ENCODE measurements at places on chromosomes 3 and 15.

DNA sequence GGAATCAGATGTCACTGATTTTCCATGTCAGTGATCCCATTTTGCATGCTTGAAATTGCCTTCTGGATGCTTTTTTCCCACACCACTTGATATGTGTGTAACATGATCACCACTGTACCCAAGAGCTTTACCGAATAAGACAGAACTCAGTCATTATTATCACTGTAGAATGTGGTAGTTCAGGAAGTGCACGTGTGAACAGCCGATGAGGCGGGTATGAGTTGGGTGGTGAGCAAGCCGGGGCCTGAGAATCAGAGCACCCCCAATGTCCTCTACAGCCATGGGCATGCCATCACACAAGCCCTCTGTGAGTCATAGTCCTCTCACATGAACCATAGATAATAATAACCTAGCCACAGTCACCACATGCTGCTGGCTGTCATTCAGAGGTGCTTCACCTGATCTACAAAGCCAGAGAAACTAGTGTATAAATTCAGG is 470.8 kb downstream of the SOX2 start:
- no peak for DNase-seq

DNA sequence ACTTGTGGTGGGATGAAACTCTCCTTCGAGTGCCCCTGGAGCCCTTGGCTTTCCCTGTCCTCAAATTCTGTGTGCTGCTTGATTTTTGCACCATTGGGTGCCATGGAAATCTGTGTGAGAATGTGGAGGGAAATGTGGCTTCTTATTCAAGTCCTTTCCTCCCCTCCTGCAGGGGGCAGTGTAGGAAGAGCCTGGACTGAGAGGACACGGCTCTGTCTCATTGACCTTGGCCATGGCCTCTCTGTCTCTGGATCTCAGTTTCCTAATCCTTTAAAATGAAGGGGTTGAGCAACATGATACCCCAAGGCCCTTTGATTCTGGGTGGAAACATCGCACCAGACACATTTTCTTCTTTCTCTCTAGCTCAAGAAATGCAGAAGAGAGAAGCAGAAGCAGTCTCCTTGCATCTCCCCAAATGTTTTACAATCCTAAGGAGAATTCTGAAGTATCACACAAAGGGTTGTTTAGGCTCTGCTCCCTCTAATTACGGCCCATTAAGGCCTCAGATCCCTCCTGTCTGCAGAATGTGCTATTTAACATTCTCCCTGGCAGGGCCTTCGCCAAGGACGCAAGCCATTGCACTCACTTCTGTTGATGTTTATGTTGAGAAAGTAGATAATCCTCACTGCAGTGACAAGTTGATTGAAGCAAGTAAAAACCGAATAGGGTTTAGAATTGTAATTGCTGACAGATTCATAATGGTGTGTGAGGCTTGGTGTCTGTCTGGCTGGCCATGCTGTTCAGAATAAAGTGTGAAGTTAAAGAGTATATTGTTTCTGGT is 169.1 kb downstream of the TPRG1 start:
- no peak for DNase-seq

DNA sequence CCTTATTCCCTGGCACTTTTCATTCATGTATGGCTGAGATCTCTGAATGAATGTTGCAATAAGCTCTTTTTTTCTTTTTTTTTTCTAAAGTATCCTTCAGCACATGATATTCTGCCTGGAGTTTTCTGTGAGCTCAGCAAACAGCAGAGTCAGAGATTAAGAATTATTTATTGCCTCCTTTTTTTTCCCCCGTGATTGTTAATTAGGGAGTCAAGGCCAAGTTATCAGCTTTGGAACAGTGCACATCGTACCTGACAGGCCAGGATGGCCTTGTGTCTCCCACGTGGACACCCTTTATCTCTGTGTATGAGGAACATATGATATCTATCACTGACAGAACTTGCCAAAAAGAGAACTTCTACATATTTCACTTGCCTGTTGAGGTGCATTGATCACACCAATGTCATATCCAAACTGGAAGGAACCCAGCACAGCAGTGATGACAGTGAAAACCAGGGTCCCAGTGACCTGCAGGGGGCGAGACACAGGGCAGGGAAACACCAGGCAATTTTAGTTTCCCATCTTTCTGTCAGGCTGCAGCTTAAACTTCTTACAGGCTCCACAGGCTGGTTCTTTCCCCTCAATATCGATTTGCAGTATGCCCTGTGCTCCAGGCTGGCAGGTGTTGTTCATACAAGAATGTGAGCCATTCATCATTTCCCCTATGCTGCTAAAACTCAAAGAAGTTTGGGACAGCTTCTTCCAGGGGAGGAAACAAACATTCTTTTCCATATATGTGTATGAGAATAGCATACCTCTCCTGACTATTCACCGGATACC is 8.2 kb downstream of the SLC2A2 start:
- no peak for DNase-seq

DNA sequence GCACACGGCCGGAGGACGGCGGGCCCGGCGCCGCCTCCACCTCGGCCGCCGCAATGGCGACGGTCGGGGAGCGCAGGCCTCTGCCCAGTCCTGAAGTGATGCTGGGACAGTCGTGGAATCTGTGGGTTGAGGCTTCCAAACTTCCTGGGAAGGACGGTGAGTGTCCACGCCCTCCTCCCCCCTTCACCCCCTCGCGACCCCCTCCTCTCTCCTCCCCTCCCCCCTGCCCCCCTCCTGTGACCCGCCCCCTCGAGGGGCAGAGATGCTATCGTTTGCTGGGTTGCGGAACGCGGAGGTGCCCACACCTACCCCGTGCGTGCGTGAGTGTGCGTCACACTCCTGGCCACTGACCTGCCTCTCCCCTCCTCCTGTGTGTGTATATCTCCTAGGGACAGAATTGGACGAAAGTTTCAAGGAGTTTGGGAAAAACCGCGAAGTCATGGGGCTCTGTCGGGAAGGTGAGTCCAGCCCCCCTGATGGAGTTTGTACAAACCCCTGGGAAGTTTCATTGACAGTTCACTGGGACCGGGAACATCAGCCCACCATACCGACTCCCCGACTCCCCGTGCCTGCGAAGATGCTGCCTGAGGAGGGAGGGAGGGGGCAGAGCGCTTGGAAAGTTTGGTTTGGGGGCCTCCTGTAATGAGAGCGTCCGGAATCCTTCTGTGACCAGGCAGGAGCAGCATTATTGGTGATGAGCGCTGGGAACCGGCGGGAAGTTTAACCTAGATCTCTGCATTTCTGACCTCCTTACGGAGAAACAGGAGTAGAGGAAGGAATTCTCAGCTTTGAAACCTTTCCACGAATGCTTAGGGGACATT is 795 bp upstream of the SCAANT1 start:
- DNase-seq = peak; percentile 68

DNA sequence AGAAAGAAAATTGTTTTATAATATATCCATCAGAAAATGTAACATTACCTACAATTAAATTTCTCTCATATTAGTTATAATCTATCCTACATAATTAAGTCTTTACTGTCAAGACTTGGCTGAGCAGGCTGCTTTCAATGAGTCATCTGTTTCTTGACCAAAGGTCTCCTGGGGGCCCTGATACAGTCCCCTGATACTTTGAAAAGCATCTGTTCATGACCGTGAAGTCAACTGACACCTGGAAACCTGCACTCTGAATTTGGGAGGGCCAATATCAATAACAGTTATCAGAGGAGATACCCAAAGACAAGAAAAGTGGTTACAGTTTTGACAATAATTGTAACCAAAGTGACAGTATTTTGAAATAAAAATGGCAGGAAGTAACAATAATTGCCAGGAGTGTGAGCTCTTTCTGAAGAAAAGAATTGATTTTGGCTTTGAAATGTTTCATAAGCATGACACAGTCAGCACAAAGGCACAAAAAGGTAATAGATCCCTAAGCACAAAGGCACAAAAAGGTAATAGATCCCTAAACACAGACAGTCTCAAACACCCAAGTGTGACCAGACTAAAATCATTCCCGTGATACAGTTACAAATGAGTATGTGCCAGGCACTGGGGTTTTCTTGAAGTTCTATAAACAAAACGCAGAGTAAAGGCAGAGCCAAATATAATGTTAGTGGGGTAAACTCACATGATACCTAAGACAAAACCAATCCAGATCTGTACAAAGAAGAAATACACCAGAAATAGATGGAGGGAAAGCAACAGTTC is 260.7 kb downstream of the PLOD2 start:
- no peak for DNase-seq

- DNase-seq = peak; percentile 1
Measured at GRCh38 chr15:53962646-53963561, 15.3 kb upstream of the UNC13C start.

- no peak for DNase-seq
Measured at GRCh38 chr3:10453431-10454163, 51.8 kb downstream of the ATP2B2 start.

- DNase-seq = no peak
Measured at GRCh38 chr3:38173834-38174418, 8.6 kb downstream of the OXSR1 start.

- DNase-seq = no peak
Measured at GRCh38 chr15:40097968-40098476, 10.7 kb downstream of the BMF start.

DNA sequence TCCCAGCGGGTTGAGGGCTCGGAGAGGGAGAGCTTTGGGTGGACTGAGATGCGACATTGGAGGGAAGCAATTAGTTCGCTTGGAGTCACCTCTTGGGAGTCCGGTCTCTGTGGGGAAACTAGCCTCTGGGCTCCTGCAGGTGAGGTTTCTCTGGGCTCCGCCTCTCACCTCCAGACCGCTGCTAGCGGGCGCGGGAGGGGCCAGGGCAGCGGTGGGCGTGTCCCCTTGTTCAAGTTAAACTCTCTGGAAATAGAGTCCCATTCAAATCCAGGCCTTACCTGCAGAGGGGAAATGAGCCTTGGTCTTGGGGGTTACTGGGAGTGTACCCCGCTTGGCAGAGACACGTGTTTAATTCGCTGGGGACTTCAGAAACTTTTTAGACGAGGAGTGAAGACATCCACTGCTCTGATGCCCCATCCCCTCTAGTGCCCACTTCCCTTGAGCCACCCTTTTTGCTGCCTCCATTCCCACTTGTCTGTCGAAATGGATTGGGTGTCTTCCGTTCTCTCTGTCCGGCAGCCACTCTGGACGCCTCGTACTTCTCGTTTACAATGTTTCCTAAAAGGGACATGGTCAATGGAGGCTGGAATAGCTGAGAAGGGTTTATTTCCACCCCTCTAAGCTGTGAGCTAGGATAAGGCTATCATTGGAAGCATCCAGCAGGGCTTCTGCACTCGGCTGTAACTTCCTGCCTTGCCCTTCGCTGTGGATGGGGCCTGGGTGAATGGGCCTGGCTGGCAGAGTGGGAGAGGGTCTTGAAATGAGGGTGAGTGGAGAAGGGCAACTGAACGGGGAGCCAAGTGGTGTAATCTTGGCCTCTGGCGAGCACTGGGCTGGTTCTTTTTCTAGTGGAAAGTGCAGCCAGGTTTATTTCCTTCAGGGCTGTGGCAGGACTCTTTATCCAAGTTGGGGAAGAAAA is 1.1 kb downstream of the MITF start:
- no peak for DNase-seq

GRCh38 chr3:104323226-104323625 is 1043.5 kb upstream of the ALCAM start:
- no peak for DNase-seq

- DNase-seq = no peak
Measured at GRCh38 chr3:30245858-30246622, 360.4 kb upstream of the TGFBR2 start.

- no peak for DNase-seq
Measured at GRCh38 chr3:128858167-128858566, 21.3 kb upstream of the ACAD9 start.

- DNase-seq = peak; percentile 46
Measured at GRCh38 chr15:43440721-43441281, 52.2 kb downstream of the TP53BP1 start.

DNA sequence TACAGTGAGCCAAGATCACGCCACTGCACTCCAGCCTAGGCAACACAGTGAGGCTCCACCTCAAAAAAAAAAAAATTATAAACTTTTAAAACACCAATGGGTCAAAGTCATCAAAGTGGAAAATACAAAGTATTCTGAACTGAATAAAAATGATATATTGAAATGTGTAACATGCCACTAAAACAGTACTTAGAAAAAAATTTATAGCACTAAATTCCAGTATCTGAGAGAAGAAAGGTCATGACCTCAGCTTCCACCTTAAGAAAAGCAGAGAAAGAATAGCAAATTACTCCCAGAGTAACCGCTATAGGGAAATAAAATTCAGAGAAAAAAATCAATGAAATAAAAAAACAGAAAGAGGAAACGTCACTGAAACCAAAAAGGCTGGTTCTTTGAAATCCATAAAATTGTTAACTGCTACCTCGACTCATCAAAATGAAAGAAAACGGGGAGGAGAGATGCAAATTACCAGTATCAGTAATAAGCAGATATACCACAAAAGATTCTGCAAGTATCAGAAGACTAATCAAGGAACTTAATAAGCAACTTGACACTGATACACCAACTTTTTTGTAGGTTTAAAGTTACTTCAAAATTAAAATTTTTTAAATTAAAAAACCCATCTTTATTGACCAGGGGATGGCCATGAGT is 20.8 kb downstream of the ATP13A3 start:
- DNase-seq = no peak

DNA sequence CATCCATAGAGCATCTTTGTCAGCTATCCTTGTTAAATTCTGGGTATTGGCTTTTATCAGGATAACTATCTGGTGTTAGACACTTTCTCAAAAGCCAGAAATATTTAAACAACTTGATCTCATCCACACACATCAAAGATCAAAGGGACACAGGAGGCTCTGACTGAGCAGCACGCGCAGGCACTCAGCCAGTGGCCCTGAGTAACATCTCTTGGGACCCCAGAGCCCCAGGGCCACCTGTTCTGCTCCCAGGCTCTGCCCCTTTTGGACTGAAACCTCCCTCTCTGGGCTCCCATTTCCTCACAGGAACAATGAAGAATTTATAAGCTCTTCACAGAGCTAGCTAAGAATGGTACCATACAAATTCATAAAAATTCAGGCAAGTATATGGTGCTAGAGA is 16.1 kb downstream of the ATP10A start:
- no peak for DNase-seq

GRCh38 chr15:91291673-91292072 is 191.6 kb downstream of the SV2B start:
- peak; percentile 39 for DNase-seq

DNA sequence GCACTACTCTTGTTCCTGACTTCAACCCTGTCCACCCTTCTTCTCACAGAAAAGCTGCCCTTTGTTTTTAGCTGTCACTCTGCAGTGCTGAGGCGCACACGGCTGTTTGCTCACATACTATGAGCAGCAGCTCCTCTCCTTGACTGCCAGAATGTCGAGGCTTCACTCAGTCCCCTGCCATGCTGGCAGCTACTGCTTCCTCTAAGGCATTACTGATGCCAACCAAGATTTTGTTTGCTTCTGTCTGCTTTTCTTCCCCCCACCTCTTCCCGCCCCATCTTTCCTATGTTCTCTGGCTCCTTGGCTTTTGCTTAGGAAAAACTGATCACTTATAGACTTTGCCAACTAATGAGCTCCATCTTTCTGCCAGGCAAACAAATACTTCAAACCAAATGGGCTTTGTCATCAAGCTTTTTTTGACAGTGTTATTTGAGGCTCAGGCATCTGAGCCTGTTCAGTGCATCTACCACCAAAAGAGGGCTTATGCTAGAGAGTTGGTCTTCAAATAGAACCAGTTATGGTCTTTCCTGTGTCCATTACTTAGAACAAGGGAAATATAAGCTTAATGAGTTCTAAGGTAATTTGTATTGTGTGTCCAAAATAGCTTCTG is 81.0 kb downstream of the FBXL2 start:
- no peak for DNase-seq

Measured in CD4-positive, alpha-beta T cell treated with Interleukin-21 for 1 hour (primary cell).